ENCODE measurements at places on chromosomes 12 and 14. TPM values are rescaled to one million over a fixed set of nuclear protein-coding genes. Genes with fewer than 3 reads are reported as not detected.

JPH4 gene
- 52.7 TPM for total RNA-seq

PTPRR gene
- 0.34 TPM for total RNA-seq

KDM5A gene
- total RNA-seq, result 86.4 TPM

KLRC4 gene
- not detected for total RNA-seq

KLRB1 gene
- not detected for total RNA-seq

RTRAF gene
- total RNA-seq, result 178 TPM

STXBP6 gene
- total RNA-seq, result 0.49 TPM

PAPLN gene
- total RNA-seq, result 2.8 TPM

All from glutamatergic neuron (in vitro differentiated cells).